Activated naive CD4-positive, alpha-beta T cell treated with anti-CD3 and anti-CD28 coated beads, Interleukin-2, amount 50 U/mL, for 72 hours (primary cell): ENCODE measurements at places on chromosomes 12 and 14. TPM values are rescaled to one million over a fixed set of nuclear protein-coding genes. Genes with fewer than 3 reads are reported as not detected.

The SDS gene
- not detected for total RNA-seq

The SMCO2 gene
- 0.37 TPM for total RNA-seq

The ASCL1 gene
- total RNA-seq, result 0.16 TPM

The SINHCAF gene
- 190 TPM for total RNA-seq

The SERPINA12 gene
- not detected for total RNA-seq

The NRXN3 gene
- not detected for total RNA-seq

The ITGB7 gene
- total RNA-seq, result 76.3 TPM

The DTD2 gene
- total RNA-seq, result 8.6 TPM

The CAPZA3 gene
- not detected for total RNA-seq

The SCNN1A gene
- total RNA-seq, result 2.8 TPM

The SIX6 gene
- total RNA-seq, result not detected

The LRRC10 gene
- total RNA-seq, result not detected

The DLK1 gene
- total RNA-seq, result not detected

The CCDC38 gene
- 0.57 TPM for total RNA-seq

The GSKIP gene
- total RNA-seq, result 24.7 TPM

The JPH4 gene
- total RNA-seq, result not detected

The BDKRB2 gene
- not detected for total RNA-seq

The GZMB gene
- total RNA-seq, result 1,692 TPM
